ENCODE measurements at places on chromosomes 6 and 20.
A peak's percentile ranks its signal among the peaks of the same experiment; 100 is the strongest.

GRCh38 chr20:37970856-37971245 is 62.4 kb downstream of the TTI1 start:
- no peak for DNase-seq

- no peak for DNase-seq
These were observed 14.3 kb upstream of the EPM2A start for GRCh38 chr6:145749632-145750031.

- no peak for DNase-seq
These were observed 15.3 kb downstream of the TNFAIP3 start for GRCh38 chr6:137882225-137882961.

DNA sequence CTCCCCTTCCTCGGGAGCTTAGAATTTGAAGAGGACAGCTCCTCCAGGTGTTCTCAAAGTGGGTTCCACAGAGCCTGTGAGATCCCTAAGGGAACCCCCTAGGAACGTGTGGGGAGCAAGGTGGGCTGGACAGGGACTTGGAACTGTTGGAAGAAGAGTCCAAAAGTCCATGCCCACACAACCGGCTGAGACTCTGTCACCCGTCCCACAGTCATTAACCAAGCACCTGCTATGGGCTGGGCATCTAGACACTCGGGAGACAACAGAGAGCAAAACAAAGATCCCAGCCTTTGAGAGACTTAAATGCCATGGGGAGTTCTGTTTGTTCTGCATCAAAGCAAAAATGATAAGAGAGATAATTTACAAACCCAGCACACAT is 51.9 kb upstream of the SAYSD1 start:
- no peak for DNase-seq

DNA sequence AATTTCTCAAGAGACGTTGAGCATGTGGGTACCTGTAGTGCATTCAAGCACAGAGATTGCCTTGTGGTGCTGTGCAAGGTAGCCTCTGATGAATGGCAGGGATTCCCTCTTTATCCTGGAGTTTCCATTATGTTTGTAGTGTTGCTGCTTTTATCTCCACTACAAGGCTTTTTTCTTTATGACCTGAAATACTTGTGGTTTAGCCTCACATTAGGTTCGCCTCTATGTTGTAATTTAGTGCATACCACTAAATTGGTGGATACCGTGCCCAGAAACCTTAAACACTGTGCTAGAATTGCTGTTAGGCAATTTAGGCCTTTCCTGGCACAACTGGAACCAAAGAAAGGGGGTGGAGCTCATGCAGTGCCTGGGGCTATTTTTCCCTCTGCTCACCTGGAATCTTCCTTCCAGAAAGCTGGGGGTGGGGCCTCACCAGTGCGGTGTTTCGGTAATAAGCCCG is 76.8 kb downstream of the NCOA7 start:
- no peak for DNase-seq

DNA sequence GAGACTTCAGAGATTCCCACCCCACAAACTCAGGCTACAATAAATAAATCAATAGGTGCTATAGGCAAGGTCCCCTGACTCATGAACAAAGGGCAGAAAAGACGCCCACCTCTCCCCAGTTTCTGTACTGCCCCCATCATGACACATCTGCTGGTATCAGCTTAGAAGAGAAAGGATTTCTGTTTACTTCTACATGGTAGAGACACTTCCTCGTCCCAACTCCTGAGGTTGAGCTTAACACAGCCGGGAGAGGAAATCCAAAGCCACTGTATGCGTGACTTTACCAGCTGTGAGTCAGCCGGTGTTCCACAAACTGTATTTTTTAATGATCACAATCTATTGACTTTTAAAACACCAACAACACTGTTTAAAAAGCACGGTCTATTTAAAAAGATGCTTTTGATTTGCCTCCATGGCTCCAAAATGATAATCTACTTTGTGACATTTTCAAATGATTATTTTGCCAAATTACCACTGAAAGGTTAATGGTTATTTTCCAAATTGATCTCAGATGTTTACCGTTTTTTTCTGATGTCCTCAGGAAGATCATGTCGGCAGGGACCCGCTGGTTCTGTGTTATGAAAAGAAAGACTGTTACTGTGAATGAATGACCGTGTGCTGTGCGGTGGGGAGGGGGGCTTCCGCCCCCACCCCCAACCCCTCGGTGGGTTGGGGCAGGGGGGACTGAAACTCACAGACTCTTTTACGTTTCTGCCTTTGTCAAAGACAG is 72.5 kb downstream of the ATP9A start:
- no peak for DNase-seq

DNA sequence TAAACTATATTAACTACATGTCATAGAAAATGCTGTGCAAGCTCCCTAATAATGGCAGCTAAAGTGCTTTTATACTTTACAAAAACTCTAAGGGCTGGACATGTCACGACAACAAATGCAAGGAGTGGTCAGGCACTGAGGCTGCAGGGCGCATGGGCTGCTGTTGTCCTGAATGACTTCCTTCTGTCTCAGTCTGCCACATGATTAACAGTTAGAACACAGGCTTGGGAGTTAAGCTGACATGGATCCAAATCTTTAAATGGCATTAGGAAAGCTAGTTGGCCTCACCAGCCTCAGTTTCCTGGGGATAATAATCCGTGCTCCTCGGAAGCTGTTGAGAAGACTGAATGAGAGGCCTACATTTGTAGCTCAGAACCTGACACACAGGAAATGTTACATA is 57.4 kb downstream of the PREP start:
- no peak for DNase-seq

DNA sequence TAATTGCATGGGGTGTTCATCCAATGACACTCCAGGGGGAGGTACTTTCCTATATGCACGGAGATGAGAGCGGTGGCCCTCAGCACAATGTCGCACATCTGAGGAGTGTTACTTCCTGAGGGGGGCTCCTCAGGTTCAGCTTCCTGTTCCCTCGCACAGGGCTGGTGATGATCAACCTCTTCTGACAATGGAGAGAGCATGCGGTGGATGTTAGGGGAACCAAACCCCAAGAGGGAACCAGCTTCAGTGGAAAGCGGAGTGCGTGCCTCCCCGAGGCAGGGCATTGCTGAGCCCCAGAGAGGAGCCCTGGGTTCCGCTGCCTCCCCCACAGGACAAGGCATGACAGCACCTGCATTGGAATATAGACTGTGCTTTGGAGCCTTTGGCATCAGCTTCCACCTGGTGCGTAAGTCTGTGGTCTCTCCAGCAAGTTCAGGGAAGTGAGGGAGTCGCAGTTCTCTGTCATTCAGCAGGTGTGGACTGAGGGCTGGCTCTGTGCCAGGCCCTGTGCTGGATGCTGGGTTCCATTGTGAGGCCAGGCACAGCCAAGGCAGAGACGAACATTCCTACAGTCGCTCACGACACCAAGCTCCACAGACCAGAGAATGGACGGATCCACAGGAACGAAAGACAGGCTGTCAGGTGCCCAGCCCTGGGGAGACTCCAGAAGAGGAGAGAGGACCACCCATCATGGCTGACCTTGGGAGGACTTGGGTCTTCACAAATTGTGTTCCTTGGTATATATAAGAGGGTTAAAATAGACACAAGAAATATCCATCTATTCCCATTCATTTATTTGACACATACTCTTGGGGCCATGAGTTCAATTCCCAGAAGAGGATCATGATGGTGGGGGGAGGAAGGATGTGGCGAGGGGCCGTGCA is 3.9 kb upstream of the ZNF831 start:
- no peak for DNase-seq

DNA sequence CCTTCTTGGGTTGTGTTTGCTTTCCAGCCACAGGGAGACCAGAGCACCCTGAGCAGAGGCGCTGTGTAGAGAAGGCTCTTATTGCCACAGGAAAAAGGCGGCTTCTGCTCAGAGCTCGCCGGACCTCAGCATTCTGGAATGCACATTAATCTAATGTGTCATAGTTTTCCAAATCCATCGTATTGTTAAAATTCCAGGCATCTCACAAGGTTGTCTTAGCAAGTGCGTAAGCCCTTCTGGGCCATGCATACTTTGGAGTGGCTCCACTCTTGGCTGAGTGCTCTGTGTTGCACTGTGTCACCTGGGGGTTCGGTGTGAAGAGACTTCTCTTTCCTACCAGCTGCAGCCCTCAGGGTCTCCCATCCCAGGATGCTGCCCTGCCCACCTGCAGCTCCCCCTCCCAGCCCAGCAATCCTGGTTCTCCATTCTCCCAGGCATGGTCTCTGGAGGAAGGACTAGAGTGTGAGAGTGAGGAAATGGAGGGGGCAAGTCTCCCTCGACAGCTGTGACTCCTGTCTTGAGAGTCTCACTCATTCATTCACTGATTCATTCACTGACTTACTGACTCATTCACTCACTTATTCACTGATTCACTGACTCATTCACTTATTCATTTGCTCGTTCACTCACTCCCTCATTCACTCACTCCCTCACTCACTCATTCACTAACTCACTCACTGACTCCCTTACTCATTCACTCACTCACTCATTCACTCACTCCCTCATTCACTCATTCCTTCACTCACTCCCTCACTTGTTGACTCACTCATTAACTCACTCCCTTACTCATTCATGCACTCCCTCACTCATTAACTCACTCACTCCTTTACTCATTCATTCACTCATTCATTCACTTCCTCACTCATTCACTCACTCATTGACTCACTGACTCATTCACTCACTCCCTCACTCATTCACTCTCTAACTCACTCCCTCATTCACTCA is 83.7 kb upstream of the MPC1 start:
- no peak for DNase-seq

DNA sequence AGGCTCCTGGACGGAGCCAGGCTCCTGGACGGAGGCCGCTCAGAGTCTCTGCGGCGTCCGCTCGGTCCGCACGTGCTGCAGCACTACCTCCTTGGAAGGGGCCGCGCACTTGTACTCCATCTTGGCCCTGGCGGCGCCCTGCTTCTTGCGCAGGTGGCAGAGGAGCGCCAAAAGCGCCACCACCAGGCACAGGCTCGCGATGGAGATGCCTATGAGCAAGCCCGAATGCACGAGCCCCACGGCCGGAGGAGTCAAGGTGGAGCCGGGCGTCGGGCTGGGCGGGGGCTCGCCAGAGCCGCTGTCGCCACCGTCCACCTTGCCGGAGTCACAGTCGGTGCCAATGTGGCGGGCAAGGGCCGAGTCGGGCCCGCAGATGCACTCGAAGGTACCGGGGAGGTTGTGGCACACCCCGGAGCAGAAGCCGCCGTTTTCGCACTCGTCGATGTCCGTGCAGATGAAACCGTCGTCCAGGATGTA is 1.7 kb downstream of the THBD start:
- no peak for DNase-seq

DNA sequence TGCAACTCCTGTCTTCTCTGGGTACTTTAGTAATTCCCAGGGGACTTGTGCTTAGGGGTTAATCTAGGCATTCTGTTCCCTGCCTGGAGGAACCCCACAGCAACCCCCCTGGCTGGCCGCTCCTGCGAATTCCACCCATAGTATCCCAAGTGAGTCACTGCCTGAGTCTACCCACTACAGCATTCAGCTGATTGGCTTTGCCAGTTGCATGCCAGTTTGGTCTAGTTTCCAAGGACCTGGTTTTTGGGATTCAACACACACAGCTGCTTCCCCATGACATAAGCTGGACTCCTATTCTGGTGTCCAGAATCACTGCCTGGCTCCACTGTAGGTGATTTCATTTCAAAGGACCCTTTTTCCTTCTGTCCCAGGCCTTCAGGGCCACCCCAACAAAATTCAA is 40.3 kb downstream of the PLCG1 start:
- DNase-seq = no peak

DNA sequence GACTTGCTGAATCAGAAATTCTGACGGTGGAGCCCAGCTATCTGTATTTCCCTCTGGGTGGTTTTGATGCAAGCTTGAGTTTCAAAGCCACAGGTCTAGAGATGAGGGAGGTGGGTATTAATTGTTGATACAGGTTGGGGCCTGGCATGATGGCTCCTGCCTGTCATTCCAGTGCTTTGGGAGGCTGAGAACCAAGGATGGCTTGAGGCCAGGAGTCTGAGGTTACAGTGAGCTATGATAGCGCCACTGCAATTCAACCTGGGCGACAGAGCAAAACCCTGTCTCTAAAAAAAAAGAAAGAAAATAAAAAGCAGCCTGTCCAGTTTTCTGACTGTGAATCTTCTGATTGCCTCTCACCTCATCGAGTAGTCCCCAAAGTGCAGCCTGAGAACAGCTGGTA is 184.8 kb upstream of the SASH1 start:
- no peak for DNase-seq

- no peak for DNase-seq
These were observed 8.5 kb upstream of the MRPS10 start for GRCh38 chr6:42226161-42226611.

GRCh38 chr6:21524201-21524600 is 69.3 kb upstream of the SOX4 start:
- DNase-seq = no peak

- no peak for DNase-seq
These were observed 45.6 kb upstream of the MRPS10 start for GRCh38 chr6:42263165-42263728.

GRCh38 chr6:152859225-152859624 is 108.6 kb downstream of the VIP start:
- DNase-seq = no peak

DNA sequence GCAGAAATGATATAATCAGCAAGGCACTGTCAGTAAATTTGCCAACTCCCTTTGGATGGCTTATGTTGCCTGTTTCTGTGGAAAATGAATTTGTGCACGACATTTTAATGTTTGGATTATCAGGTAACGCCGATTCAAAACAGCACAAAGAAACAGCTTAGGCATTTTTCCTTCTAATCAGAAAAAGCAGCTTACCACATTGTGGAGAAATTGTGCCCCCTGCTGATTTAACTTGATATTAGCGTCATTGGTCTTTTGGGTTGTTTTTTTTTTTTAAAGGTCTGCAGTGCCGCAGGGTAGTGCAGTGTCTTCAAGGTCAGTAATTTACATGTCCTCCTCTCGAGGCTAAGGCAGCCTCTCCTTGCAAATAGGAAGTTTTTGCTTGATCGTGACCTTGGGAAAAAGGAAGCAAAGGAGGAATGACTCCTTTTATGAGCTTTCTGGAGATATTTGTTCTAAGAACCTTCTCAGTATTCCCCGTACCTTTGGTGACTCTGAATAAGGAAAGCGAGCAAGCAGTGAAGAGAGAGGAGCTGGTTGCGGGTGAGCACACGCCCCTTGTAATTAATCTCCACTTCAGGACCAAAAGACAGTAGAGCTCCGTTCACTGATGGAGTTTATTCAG is 79.1 kb downstream of the ELOVL4 start:
- peak; percentile 91 for DNase-seq

DNA sequence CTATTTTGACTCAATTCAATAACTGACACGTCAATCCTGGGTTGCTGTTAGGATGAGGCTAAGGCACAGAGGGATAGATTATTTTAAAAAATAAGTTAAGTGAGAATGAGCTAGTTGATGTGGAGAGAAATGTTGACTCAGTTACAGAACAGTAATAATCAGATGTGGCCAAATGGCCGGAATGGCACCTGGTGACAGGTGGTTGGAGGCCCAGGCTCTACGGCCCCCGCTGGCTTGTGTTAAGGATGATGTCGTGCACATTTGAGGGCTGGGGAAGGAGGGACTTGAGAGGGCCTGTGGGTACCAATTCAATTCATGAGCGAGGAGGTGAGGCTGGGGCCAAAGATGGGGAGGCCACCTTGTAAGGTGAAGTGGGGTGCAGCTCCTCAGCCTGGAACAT is 31.7 kb downstream of the APCDD1L start:
- no peak for DNase-seq

- no peak for DNase-seq
These were observed 556.2 kb downstream of the CBLN4 start for GRCh38 chr20:55449091-55449490.

Data from NCI-H446 (cell line).